ENCODE measurements at places on chromosomes 5 and 9.

DNA sequence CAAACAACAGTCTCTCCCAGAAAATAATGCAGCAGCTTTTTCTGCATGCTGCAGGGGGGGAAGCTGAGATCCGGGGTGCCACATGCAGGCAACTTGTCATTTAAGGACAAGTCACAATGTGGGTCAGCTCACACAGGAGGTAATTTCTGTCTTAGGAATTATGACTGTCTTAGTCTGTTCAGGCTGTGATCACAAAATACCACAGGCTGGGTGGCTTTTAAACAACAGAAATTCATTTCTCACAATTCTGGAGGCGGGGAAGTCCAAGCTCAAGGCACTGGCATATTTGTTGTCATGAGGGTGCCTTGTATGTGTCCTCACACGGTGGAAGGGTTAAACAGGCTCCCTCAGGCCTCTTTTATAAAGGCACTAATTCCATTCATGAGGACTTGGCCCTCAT is 127.7 kb downstream of the DIRAS2 start:
- no peak for DNase-seq

- no peak for DNase-seq
Observed at GRCh38 chr5:143041461-143041860, 271.3 kb downstream of the ARHGAP26 start.

DNA sequence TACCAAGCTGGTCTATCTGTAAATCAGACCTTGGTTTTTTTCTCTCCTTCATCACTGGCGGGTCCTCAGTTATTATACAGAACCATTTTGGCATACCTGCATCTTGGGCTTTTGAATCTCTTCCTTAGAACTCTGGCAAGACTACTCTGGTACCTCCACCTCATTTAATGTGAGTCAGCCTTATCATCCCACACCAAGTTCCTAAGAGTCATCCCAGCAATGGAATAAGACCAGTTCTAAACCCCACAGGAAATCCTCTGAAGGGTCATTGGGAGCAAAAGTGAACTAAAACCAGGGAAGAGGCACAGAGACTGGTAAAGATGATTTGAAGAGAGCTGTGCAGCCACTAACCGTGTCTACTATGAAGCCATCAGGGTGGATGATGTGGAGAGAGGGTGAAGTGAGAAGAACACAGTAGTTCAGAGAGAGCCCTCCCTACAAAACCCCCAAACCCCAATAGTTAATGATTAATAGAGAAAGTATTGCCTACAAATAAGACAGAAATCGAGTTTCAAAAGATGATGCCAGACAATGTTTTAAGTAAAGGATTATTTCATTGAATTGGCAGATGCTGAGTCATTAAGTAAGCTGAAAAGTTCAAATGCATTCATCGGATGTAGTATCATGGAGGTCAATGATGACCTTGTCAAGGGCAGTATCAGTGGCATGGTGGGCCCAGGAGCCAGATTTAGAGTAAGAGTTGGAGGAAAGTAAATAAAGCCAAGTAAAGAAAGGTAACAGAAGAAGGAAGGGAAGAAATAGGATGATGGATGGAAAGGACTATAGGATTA is 85.4 kb downstream of the PCSK1 start:
- no peak for DNase-seq

DNA sequence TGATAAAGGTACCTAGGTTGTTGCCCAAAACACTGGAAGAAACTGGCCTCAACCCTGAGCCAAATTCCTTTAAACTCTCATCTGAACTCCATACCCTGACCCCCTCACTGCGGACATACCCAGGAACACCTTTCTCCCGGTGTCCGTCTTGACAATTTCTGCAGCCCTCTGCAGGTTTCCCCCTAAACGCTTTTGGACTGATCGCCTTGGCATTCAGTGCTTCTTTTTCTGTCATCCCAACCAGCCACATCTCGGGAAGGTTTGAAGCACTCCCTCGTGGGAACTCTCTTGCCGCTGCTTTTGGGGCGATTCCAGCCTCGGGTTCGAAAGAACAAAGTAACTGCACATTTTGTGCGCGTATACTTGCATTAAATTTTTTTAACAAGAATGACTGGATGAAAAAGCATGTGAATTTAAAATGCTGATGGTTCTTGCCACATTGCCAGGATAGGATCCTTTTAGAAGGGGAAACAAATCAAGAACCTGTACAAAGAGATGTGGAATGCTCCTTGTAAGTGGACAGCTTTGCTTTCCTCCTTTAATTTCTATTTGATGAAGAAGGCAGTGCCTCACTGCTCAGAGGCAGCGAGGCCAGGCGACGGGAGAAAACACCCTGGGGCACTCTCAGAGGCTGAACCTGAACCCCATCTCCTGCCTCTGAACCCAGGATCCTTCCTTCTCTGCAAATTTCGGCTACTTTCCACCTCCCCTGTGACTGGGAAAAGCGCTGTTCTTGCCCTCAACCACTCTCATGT is 615 bp downstream of the PSMD5 start:
- no peak for DNase-seq

- DNase-seq, result no peak
Observed at GRCh38 chr5:78588507-78588906, 60.1 kb downstream of the LHFPL2 start.

DNA sequence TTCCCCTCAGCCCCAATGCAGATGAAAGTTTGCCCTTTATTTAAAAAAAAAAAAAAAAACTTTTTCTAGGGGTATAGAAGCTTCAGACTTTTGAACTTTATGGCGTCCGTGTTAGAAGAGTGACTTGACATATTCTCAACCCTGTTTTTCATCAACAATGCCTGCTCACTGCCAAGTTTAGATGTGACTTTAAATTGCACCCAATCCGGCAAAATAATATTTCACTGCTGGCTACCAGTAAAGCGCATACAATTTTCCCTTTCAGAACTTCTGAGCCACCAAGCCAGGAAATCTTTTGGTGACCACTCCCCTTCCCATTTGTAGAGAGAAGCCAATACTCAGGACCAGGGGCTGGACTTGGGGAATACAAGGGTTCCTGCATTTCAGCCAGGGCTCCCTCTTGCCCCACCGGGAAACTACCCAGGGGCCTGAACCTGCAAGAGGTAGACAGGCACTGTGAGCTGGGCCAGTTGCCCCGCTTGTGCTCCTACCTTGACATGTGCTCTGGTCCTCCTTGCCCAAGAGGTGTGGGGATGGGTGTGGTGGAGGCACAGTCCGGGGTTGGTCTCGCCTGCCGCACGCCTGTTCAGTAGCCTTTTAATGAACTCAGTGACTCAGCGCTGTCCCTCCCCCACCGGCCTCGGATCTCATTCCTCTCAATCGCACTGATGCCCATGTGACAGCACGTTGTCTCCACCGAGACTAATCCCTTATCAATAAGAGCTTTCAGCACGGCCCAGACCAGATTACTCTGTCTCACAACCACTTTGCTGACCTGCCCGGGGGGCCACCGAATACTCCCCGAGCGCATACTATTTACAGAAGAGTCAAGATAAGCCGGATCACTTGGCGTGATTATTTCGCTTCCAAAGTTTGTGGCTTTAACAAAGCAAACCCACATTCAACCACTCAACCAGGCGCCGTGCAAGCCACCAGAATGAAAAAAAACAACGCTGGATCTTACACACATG is 226.4 kb downstream of the DCP2 start:
- no peak for DNase-seq

DNA sequence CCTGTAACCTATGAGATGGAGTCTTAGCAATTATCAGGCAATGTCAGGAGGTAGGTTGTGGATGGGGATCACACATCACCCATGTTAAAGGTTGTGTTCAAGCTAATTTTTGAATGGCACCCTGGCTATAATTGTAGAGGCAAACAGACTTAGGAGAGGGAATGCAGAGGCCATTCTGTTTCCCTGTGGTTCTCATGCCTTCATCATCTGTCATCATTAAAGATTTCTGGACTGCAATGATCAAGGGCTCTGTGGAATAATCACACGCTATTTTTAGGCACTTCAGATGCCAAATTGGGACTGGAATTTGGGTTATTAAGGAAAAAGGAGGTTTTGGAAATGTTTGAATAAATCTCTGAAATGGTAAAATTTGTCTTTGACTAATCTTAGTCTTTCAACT is 1065.4 kb downstream of the TAF11L14 start:
- DNase-seq, result peak; percentile 3

GRCh38 chr5:68303038-68303738 is 87.6 kb downstream of the PIK3R1 start:
- no peak for DNase-seq

GRCh38 chr9:90832261-90832660 is 30.6 kb downstream of the SYK start:
- no peak for DNase-seq

DNA sequence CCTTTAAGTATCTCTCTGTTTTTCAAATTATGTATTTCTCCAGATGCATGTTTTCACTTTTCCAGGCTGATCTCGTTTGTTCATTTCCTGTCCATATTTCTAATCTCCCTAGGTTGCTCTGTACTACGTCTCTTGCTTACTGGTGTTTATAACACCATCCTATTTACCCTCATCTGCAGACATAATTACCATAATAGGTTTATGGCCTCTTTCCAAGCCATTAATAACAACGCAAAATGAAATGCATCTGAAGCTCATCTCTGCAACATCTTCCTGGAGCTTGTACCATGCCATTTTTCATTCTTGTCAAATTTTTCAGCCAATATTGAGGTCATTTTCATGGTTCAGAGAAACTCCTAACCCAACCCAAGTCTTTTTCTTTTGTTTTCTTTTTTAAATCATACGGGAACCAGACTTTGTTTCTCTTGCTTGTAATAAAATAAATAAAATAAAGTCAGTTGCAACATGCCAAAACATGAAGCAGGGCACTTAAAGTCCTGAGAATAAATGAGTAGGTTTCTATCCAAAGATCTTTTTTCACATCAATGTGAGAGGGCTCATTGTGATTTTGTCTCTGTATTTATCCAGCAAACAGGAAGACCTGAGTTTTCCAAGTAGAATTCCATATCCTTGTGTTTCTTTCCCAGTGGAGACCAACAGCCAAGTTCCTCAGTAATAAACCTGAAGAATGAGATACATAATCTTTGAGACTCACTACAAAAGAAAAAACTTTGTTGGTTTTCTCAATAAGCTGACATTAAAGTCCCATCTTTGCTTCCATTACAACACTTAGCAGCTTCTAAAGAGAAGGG is 37.0 kb downstream of the DPYSL3 start:
- DNase-seq, result no peak

- no peak for DNase-seq
Observed at GRCh38 chr9:19781240-19781639, 7.6 kb downstream of the SLC24A2 start.

DNA sequence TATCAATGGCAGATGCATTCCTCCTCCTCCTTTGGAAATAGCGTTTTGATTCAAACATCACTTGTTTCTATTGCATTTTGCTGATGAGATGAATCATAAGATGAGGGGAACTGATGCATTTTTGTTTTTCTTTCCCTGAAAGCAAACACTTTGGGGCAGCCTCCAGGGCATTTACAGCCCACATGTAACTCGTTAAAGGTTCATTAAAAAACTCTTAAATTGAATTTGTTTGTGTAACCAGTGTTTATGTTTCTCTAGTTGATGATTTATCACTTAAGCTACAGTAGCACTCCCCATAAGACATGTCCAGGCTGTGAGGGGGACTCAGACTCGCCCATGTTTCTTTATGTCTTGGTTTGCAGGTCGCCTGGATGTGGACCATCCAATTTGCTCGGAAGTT is 246.1 kb upstream of the ANKH start:
- DNase-seq, result no peak

DNA sequence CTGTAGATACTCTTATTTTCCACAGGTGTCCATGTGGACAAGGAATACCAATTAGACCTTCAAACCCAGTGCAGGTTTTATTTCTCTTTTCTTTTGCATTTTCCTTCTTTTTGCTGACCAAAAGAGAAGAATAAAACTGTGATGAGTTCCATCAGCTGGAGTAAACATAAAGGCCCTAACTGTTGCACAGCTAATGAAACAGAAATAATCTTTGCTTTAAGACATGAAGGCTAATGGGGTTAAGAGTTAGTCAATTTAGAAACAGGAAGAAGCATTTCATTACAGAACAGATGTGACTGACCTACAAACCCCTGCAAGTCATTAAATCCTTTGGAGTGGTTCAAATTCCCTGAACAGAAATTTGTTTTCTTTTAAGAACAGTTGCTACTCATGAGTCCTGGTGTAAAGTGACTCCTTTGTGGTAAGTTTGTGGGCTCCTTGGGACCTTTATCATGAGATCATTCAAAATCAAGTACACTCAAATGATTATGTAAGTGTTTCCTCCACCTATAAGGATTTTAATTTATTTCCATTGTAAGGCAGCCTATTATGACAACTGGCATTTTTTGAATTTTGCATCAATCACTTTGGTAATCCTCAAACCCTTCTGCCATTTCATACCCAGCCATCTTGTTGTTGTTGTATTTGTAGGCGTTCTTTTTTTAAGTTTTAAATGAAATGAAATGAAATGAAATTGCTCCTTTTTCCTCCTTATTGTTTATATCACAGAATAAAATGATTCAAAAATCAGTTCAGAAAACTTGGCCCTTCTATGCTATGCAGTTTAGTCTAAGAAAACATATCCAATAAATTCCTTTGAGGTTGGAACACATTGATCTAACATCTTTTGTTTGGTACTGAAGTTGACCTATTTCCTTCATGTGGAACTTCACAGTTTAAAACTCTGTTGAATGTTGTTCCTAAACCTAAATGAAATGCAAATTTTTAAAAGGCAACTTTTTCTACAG is 1.3 kb downstream of the MINAR2 start:
- DNase-seq, result no peak

DNA sequence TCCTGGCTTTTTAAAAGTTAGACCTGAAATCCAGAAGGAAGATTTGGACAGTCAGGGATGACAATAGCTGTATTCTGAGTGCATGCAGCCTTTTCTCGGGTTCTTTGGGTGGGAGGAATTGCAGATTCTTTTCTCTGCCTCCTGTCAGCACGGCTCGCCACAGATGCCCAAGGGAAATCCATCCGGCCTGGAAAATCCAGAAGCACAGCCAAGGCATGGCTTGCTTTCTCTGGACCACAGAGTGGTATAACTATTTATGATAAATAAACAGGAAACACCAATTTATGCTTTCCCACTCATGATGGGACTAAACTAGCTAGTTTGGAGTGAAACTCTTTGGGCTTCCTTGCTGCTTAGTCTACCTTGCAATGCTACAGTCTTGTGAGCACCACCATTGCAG is 59.1 kb downstream of the C9orf152 start:
- DNase-seq, result peak; percentile 82

DNA sequence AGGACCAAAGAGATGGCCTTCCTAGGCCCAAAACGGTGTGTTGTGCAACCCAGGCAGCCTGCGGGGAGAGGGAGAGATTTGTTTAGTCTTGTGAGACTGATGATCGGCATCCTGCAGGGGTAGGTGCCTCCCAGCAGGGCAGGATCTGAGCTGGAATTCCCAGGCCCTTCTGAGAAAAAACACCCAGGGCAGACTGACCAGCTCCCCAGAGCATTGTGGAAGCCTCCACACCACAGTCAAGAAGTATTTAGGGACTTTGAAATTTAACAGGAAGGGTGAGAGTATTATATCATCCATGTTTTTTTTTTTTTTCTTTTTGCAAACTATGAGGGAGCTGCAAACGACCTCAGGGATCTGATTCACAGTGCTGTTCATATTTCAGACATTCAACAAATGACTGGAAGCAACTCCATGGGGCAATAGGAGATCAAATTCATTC is 104.5 kb upstream of the LHFPL2 start:
- peak; percentile 54 for DNase-seq

- no peak for DNase-seq
Observed at GRCh38 chr9:80507611-80508010, 935.8 kb downstream of the TLE4 start.

- DNase-seq, result no peak
Observed at GRCh38 chr9:113711251-113711650, 164.9 kb upstream of the ZNF618 start.
